ENCODE measurements at places on chromosomes 16 and 17.

DNA sequence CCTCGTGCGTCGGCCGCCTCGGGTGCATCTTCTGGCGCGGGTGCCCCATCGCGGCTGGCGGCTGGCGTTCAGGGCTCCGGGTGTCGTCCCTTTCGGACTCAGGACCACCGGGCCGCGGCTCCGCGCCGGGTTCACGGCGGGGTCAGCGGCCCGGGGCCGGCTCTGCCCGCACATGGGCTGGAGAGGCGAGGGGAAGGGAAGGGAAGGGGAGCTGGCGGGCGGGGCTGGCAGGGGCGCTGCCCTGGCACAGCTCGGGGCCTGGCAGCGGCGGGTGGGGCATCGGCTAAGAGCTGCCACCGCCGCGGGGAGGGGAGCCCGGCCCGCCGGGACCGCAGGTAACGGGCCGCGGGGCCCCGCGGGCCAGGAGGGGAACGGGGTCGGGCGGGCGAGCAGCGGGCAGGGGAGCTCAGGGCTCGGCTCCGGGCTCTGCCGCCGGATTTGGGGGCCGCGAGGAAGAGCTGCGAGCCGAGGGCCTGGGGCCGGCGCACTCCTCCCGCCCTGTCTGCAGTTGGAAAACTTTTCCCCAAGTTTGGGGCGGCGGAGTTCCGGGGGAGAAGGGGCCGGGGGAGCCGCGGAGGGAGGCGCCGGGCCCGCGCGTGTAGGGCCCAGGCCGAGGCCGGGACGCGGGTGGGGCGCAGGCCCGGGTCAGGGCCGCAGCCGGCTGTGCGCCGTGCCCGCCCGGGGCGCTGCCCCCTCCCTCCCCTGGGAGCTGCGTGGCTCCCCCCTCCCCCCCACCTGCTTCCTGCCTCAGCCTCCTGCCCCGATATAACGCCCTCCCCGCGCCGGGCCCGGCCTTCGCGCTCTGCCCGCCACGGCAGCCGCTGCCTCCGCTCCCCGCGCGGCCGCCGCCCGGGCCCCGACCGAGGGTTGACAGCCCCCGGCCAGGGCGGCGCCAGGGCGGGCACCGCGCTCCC, 646 bp downstream of the HIC1 start:
- no peak for DNase-seq

GRCh38 chr16:84687715-84688114, 12.1 kb upstream of the USP10 start:
- DNase-seq: no peak

DNA sequence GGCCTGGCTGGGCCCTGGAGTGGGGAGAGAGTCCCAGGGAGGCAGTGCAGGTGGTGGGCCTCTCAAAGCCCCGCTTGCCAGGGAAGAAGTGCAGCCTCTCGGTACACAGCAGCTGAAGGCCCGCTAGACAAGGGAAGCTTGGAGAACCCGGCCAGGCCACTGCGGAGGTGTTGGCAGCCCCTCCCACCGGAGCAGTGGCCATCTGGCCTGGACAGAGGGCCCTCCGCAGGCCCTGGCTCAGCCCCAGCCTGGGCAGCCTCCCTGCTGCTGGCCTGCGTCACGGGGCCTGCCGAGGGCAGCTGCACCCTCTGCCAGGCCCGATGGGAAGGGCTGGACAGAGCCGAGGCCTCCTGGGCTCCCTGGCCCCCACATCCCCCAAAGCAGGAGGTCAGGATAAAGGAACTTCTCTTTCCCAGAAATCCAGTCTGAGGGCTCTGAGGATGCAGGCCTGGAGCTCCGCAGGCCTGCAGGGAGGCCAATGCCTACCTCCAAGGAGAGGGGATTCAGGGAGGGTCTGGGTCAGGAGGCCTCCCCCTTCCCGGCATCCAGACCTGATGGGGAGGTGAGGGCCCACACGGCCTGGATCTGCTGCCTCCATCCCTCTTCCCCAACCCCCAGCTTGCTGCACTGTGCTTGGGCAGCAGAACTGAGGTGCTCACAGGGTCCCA, 4.3 kb downstream of the SPPL2C start:
- DNase-seq: peak; percentile 56

DNA sequence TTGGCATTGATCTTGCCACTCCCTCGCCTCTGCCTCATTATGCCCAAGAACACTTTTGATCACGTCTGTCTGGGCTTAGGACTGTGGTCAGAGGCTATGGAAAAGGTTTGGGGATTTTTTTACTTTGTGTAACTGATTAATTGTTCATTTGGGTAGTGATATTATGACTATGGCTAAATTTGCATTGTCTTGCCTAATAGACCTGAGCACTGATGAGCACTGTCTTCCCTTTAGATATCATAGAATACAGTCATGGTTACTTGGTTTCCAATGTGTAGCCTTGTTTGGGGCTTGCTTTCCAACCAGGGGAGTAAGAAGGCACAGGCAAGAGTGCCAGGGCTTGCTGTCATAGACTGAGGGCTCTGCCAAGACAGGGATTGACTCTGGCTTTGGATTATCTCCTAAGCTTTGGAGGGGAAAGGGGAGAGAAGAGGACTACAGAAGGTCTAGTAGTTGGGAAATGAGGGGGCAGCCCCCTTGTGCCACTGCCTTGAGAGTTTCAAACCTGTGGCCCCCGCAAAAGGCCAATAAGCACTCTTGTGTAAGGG, 13.7 kb downstream of the LIMD2 start:
- DNase-seq: no peak

DNA sequence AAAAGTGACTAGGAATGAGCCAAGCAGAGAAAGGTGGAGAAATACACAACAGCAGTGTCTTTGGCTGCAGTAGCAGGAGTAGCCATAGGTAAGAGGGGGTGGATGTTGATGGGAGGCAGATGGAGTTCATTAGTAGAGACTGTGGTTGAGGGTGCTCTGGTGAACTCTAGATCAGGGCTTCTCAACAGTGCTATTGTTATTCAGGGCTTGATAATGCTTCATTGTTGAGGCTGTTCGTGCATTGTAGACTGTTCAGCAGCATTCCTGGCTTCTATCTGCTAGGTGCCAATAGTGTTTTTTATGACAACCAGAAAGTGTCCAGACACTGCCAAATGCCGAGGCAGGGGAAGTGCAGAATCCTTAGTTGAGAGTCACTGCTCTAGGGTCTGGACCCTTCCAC, 3.6 kb downstream of the ALKBH5 start:
- DNase-seq: no peak

- DNase-seq: no peak
Measured at GRCh38 chr17:3818786-3819185, 17.8 kb upstream of the ITGAE start.

GRCh38 chr16:16076423-16076813, 127.0 kb downstream of the ABCC1 start:
- no peak for DNase-seq

DNA sequence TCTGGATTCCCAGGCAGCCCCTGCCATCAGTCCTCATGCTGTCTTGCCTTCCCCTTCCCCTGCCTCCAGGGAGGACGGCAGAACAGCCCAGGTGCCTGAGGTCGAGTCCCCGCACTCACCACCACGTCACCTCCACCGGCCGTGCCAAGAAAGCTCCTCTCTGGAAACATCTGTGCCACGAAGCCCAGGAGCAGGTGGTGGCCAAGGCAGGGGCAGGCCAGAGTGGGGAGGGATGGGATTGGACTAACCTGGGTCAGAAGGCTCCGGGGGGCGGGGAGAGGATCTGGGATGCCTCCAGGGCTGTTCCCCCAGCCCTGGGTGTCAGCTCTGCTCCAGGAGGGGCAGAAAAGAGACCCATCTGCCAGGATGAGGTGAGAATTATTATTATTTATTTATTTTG, 7.4 kb upstream of the DPEP1 start:
- no peak for DNase-seq

- DNase-seq: no peak
Measured at GRCh38 chr17:77366558-77367245, 225.9 kb downstream of the SEC14L1 start.

GRCh38 chr16:795580-796229, 4.8 kb downstream of the GNG13 start:
- DNase-seq: no peak

DNA sequence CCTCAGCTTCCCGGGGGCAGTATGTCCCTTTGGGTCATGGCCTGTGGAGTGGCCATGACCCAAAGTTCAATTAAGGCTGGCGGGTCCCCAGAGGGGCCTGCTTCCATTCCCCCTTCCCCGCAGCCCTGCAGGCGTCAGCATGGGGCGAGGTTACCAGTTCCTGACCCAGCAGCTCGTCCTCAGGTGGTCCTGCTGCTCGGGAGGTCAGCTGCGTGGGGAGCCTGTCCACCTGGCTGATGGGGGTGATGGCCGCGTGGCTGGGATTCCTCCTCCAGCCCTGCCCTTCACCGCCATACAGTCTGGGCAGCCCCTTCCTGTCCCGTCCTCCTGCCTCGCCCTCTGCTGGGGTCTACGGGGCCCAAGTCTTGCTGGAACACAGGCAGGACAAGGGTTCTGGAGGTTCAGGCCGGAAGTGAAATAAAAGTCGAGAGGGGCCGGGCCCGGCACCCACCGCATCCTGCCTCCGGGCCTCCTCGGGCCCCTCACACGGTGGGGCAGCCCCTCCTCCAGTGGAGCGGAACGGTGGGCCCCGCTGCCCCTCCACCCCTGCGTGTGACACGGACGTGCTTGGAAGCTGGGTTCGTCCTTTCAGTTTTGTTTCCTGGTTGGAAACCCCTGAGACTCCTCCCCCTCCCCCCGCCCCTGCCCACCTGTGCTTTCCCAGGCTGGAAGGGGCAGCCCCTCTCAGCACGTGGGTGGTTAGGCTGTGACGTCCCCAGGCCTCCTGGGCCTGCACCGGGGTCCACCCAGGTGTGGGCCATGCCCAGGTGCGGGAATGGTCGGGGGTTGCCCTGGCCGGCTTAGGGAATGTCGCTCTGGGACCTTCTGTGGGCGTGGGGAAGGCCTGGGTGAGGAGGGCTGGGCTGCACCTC, 6.8 kb downstream of the UBALD2 start:
- peak; percentile 89 for DNase-seq

- DNase-seq: no peak
Measured at GRCh38 chr16:58107709-58108108, 21.5 kb downstream of the CFAP20 start.

- no peak for DNase-seq
Measured at GRCh38 chr17:17073030-17073564, 30.8 kb downstream of the MPRIP start.
